ENCODE measurements at places on chromosomes 3 and 15. TPM values are rescaled to one million over a fixed set of nuclear protein-coding genes. Genes with fewer than 3 reads are reported as not detected.

GRCh38 chr3:8962226-8962861 lies 928 bp downstream of the RAD18 start:
- DNase-seq: no peak

- DNase-seq: no peak
Measured at GRCh38 chr3:45414823-45415222, 26.4 kb downstream of the LARS2 start.

- no peak for DNase-seq
Measured at GRCh38 chr3:170941551-170941950, 33.1 kb upstream of the EIF5A2 start.

- DNase-seq: no peak
Measured at GRCh38 chr3:4063916-4064574, 239.1 kb upstream of the SETMAR start.

GRCh38 chr3:148974726-148975125 lies 16.6 kb upstream of the GYG1 start:
- DNase-seq: no peak

The PIGZ gene
- total RNA-seq: 3.8 TPM

DNA sequence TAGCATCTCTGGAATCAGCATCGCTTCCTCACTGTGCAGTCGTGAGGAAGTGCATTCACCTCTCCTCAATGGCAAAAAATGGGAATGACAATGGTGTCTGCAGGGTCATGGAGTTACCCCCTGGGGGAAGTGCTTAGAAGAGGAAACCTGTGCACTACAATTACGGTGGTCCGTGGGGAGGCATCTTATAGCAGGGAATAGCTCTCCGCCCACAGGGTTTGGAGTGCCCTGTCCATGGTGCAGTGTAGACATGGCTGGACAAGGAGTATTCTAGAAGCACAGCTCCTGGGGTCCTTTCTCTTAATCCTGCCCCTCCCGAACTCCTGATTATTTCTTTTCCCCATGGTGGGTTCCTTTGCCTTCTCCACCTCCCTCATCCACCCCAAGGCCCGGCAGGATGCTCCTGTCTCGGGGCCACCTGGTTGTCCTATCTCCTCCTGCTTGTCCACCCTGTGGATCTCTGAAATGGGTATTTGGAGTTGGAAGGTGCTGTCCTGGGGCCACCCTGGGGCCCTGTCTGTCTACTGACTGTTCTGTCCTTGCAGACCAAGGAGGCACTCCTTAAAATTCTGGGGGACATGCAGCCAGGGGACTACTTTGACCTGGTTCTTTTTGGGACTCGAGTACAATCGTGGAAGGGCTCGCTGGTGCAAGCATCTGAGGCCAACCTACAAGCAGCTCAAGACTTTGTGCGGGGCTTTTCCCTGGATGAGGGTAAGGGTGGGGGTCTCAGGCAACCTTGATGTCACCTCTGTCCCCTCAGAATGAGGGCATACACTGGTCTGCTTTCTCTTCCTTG lies 5.2 kb downstream of the ITIH1 start:
- DNase-seq: no peak

The CMTM8 gene
- 17.1 TPM for total RNA-seq

Measured in left lobe of liver (tissue), 2 donors.